ENCODE measurements at places on chromosomes 2 and 18.

- no peak for DNase-seq
These were observed 18.7 kb downstream of the ORC2 start for GRCh38 chr2:200944467-200945394.

- no peak for DNase-seq
These were observed 201.0 kb downstream of the CYRIA start for GRCh38 chr2:16464641-16465040.

GRCh38 chr2:102615620-102616436 lies 3.5 kb upstream of the SLC9A2 start:
- DNase-seq = no peak

GRCh38 chr2:142649581-142649980 lies 227.9 kb upstream of the KYNU start:
- DNase-seq = no peak

DNA sequence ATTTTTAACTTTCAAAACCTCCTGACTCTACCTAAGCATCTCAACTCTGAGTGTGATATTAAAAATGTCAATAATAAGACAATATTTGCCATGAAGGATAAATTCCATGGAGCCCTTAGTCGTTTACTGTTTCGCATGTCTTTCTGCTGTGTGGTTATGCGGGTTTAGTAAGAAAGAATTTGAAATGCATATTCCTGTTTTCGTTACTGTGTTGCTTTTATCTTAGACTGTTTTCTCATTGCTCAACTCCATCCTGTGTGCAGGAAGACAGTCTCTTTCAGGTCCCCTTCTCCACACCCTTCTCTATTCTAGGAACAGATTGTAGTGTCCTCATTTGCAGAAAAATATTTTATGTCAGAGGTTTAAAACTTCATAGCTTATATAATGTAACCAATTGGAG lies 82.5 kb upstream of the MAP3K20 start:
- DNase-seq = no peak

DNA sequence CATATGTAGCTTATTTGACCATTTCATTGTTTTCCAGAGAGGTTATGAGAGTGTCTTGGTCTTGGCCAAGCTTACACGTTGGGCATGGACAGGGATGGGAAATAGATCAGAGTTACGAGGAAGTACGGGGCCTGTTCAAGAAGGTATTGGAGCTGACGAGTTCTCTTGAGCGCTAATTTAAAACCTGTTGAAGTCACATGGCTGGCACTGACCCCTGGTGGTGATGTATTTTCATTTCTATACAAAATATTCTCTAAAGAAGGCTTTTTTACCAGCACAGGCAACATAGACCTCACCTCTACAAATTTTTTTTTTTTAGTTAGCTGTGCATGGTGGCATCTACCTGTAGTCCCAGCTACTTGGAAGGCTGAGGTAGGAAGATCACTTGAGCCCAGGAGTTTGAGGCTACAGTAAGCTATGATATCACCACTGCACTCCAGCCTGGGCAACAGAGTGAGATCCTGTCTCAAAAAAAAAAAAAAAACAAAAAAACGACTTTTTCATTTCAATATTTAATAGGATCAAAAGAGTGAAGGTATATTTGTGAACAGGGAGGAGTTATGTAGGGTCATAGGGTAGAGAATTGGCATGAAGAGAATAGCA lies 19.6 kb downstream of the UGP2 start:
- peak; percentile 33 for DNase-seq

DNA sequence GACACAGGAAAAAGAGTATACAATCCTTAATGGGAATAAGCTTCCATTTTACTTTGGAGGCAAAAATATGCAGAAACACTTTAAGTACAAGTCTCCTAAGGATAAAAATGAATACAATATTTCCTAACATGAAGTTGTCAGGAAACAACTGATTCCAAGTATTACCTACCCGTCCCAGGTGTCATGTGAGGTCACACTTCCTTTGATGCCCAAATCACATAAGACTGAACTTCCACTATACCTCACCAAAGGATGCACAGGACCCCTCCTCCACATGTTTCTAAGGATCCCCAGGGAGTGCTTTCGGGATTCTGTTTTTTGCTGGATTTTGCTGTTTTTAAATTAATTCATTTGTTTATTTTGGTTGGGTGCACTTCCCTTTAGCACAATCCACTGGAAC lies 438.5 kb upstream of the TCF4 start:
- no peak for DNase-seq

DNA sequence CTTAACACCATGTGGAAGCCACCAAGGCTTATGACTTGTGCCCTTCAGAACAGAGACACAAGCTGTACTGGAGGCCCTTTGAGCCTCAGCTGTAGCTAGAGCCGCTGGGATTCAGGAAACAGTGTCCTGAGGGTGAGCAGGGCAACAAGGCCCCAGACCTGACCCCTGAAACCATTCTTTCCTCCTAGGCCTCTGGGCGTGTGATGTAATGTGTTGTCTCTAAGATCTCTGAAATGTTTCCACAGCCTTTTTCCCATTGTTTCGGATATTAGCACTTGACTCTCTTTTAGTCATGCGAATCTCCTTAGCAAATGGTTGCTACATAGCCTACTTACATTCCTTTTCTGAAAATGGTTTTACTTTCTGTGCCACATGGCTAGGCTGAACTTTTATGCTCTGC lies 114.9 kb downstream of the CD8B2 start:
- DNase-seq = no peak

GRCh38 chr2:65434592-65435241 lies 2.3 kb upstream of the SPRED2 start:
- no peak for DNase-seq
